Brain microvascular endothelial cell (primary cell): ENCODE measurements at places on chromosomes 2 and 18.
A peak's percentile ranks its signal among the peaks of the same experiment; 100 is the strongest.

GRCh38 chr2:188091220-188091619, 200.5 kb upstream of the GULP1 start:
- no peak for DNase-seq

GRCh38 chr18:39425172-39425850, 1859.7 kb upstream of the CELF4 start:
- no peak for DNase-seq

DNA sequence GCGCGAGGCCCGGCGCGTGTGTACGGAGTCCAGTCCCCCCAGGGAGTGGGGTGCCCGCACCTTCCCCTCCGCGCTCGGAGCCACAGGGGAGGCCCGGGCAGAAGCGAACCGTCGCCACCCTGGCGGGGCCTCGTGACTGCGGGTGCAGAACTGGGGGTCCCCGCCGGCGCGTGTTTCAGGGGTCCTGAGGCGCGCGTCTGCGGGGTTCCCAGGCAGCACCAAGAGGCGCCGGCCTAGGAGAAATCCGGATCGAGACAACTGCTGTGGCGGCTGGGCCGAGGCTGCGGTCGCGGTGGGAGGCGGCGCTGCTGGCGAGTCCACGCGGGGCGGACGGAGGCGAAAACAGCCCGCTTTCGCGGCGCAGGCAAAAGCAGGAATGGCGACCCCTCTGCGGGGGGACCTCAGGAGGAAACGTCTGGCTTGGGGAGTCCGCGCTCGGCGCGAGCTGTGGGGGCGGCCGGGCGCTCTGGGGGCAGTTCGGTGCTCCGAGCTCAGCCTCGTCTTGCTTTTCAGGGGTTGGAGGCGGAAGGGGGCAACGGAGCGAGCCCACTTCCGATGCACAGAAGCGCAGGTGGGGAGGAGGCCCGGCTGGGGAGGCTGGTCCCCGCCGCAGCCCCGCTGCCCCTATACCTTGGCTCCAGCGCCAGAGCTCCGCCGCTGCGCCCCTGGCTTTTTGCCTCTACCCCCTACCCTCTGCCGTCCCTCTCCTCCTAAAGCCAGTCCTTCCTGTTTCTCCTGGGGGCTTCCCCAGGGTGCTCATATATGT, 81.5 kb upstream of the LDLRAD4 start:
- DNase-seq = no peak

GRCh38 chr18:62017618-62018017, 124.8 kb upstream of the RNF152 start:
- DNase-seq = no peak

DNA sequence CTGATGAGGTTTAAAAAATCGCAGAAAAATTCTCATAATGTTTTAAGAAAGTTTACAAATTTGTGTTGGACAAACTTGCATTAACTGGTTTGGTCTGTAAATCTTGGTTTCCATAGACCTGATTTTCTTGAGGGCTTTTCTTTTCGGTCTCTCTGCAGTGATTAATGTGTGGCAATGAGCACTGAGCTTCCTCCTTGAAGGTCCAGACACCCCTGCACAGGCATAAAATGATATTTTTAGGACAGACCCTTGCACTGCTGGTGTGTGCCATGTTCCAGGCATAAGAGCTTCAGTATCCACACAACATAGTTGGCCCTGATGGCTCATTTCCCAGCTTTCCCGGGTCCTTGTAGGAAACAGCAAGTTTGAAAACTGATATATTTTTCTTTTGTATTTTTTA, 33.7 kb downstream of the MRPL33 start:
- DNase-seq = no peak

GRCh38 chr2:29703336-29703735, 218.1 kb downstream of the ALK start:
- no peak for DNase-seq

- no peak for DNase-seq
Observed at GRCh38 chr2:219060821-219061791, at the start of gene IHH. IHH (minus strand) TSS chr2:219060921; CDS start chr2:219060467, 454 bp downstream.

DNA sequence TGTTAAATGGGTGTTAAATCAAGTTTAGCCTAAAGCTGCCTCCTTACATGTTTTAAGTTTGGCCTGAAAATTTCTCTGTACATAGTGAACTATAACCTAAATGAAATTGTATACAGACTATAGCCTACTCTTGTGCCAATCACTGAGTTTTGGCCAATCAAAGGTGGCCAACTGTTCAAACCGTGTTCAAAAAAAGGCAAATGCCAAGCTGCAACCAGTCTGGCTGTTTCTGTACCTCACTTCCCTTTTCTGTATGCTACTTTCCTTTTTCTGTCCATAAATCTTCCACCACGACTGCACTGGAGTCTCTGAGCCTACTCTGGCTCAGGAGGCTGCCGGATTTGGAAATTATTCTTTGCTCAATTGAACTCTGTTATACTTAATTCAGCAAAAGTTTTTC, 121.0 kb downstream of the SPOPL start:
- no peak for DNase-seq

DNA sequence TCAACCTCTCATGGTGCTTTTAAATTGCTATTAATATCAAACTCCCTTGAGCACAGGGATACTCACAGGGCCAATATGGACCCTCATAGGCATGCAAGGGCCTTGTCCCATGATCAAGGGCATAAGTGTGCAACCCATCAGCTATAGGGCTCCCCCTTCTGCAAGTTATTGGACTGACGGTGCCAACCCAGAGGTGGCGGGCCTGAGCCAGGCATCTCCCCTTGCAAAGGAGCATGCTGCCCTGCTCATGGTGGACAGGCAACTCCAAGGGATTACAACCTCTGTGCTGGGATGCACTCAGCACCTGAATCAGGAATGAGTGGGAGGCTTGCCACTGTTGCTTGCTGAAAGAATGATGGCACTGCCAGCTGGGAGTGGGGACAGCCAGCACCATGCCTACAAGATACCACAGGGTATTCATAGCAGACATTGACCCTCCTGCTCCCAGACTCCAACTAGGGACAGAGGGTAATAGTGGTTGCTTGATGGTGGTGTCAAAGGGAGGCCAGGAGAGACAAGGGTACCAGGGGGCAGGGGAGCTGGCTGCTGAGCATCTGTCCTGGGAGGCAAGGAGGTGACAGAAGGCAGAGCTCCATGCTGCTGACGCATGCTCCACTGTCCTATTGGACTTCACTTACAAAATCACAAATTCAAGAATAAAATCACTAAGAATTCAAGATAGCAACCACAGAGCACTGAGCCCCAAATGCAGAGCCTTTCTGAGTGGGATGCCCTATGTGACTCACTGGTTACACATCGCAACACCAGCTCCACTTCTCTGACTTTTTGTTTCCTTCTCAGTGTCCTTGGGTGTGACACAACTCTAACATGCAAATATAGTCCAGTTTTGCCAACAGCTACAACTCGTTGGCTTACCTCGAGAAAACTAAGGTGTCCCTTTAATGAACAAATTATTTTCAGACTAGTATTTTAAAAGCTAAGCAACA, 157.1 kb upstream of the CCDC150 start:
- DNase-seq = peak; percentile 72

DNA sequence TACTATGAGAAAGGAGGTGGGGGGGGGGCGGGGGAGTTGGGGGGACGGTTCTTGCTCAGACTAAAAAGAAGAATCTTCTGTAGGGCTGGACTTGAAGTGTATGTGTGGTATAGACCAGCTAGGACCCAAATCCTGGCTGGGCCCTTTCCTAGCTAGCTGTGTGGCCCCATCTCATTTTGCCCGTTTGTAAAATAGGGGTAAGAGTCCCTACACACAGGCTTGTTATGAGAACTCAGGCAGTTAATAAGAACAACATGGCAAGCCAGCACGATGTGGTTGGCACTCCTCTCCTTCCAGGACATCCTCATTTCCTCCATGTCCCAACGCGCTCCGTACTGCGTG, 1.1 kb downstream of the EVA1A start:
- no peak for DNase-seq

DNA sequence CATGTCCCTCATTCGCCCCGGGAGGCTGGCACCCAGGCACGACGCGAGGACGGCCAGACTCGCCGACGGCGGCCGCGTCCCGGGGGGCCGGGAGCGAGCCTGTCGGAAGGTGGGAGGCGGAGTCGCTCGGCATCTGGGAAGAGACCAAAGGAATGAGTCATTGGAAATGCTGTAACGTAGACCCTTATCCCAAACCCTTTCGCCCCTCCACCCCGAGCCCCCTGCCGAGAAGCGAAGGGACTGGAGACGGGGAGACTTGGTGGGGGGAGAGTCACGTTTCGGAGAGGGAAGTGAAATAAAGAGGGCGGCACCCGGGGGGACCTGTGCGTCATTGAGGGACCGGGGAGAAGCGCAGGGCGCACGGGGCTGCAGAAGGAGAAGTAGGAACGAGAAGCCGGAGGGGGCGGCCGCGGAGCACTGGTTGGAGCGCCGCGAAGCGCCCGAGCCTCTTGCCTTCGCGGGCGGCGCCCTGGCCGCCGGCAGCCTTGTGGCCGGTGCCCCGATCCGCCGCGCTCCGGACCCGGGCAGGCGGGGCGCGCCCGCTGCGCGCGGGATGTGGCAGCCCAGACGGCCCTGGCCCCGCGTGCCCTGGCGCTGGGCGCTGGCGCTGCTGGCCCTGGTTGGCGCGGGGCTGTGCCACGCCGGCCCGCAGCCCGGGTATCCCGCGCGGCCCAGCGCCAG, at the start of gene EMILIN2:
Gene EMILIN2, plus strand, starts transcription at position 371 of the 681 bp plus-strand sequence. Its CDS starts 183 bp downstream, at position 554.
- peak; percentile 43 for DNase-seq

GRCh38 chr2:65790676-65790935, 358.2 kb upstream of the SPRED2 start:
- DNase-seq = no peak

DNA sequence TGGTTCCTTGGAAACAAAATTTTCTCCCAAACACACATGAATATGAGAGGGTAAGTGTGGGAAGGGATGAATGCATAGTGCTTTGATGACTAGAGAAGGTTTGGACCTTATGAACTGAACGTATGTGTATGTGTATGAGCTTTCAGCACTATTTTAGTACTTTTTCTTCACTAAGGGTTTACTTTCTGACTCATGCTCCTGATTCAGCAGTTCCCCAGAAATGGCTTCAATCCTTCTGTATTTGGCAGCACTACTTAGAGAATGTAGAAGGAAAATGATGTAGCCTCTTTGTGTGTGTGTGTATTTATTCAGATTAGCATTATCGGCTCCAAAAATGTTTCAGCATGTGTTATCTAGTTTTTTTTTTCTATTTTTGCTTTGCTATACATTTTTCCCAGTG, 22.2 kb downstream of the KCNJ3 start:
- no peak for DNase-seq

DNA sequence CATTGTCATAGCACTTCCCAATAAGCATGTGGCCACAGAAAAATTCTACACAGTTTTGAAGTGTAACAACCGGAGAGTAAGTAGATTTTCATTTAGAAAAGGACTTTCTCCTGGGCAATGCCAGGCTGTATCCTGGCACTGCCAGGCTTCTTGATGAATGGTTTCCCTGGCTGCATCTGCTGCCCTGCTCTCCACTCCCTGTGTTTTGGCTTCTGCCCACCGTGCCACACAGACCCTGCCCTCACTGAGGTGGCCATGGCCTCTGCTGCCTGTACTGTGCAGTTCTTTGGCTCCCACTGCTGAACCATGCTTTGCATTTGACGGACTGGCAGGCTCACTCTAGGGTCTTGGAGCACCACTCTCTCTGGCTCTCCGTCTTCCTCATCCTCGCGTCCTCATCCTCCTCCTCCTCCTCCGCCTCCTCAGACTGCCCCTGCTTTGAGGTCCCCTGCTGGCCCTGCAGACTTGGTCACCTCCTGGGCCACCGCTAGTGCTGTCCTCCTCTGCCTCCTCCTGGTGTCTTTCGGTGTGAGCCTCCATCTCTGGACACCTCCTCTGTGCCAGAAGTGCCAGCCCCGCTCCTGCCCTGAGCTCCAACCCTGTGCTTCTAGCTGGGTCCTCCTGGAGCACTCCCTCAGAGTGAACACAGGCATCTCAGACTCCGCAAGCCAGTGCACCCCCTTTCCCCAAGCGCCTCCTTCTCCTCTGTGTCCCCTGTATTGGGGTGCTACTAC, 45.9 kb upstream of the CNGA3 start:
- DNase-seq = no peak

DNA sequence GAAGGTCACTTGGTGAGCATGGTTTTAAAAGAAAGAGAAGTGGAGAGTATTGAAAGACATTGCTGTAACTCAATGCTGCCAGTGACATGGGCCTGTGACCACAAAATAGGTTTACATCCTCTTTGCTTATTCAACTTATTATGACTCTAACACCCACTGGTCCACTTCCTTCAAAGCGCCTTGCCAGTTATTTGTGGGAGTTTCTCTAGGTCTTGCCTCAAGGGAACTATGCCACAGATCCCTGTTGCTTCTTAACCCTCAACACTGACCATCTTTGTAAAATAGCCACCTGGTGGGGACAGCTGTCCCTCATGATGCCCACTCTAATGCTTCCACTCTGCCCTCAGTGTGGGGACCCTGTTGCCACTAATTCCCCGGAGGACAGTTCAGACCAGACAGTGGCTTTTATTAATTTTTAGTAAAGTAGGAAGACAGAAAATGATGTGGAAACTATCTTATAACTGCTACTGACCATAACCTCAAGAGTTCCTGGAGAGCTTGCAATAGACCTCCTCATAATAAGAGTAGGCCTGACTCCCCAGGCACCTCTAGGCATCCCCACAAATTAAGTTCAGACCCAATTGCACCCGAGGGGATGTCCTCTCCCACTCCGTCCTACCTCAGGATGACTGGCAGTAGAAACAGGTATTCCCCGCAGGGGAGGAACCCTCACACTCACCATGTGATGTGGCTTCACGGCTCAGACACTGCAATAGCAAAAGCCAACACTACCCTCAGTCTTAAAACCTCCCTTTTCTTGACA, 31.3 kb upstream of the SLC25A52 start:
- no peak for DNase-seq

- no peak for DNase-seq
Observed at GRCh38 chr2:19635951-19636510, 265.8 kb downstream of the TTC32 start.

GRCh38 chr2:232998666-232998985, 14.4 kb downstream of the NGEF start:
- no peak for DNase-seq

DNA sequence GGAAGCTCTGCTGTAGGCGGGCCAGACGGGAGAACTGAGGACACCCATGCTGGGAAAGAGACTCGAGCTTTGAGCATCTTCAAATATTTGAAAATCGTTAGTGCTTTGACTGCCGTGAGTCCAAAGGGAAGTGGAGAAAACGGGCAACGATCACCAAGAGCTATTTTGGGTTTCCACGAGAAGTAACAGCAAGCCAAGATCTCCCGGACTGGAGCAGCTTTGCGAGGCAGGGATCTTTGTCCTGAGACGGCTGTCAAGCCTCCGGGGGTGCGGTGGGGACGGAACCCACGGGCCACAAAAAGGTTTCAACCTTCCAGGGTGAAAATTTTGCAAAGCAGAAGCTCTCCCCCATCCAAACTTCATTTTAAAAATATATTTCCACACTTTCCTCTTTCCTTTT, 195.8 kb downstream of the NDUFA10 start:
- DNase-seq = no peak
